ENCODE measurements at places on chromosomes 12 and 14.

- peak; percentile 33 for DNase-seq
These were observed 1352.9 kb downstream of the TMEM121 start for GRCh38 chr14:106879241-106879640.

DNA sequence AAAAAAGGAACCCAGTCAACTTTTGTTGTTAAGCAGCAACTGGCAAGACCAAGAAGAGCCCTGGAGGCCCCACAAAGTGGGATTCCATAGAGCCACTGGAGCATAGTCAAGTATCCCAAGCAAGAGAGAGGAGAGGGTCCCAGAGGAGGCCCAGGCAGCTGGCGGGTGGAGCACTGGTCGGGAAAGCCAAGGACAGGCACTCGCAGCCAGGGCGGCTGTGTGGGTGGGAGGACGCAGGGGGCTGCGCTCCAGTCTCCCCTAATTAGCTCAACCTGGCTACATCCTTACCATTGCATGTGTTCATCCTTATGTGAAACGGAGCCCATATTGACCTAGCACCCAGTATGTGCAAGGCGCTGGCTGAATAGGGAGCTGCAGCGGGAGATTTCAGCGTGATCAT is 18.3 kb upstream of the ZFP36L1 start:
- no peak for DNase-seq

GRCh38 chr14:92014040-92014439 is 25.8 kb downstream of the TRIP11 start:
- no peak for DNase-seq

DNA sequence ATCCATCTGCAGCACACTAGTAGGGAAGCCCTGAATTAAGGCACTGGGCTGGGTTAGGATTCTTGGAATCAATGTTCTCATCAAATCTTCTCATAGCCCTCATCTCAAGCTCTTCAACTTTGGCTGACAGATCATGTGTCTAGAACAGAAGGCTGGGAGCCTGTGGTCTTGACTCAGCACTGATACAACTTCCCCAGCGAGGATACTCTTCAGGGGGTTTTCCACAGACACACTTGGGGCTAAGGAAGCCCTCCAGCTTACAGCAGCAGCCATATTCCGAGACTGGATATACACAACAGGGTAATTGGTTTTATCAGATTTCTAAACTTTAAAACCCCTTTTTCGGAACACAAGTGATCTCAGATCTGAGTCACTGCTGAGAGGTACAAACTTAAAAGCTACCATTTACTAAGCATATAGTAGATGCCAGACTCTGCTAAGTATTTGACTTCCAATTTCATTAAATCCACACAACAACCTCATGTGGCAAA is 3.5 kb downstream of the FMNL3 start:
- peak; percentile 26 for DNase-seq

DNA sequence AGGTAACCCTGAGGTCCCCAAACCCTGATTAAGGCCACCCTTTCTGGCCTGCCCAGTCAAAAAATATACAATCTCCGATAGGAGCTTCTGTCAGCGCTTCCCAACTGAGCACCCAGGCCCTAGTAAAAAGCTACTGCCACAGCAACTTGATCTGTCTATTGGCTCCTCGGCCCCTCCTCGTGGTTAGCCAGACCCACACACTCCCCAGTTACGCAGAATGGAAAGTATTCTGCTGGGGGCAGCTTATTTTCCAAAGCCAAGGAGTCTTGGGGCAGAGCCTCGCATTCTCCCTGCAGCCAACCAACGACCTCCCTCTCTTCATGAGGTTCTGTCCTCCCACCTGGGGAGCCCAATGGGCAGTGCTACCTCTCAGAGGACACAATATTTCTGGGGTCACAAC is 32.1 kb downstream of the FMNL3 start:
- DNase-seq, result no peak

DNA sequence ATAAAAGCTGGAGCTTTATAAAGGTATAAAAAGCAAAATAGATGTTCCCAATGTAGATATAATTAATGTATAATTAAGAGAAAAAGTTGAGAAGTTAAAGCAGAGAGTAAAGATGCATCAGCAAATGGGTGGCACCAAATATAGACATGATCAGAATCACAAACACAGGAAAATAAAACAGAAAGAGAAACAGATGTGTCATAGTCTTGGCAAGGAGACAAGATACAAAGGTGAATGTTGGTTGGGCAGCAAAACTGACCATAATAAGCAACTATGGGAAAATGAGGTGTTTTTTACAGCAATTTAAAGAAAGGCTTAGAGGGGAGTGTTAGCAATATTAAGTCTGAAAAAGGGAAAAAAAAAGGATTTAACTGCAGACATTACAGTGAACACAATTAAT is 135.4 kb upstream of the CLEC14A start:
- DNase-seq, result no peak

GRCh38 chr12:56758728-56759262 is 4.3 kb upstream of the HSD17B6 start:
- no peak for DNase-seq

DNA sequence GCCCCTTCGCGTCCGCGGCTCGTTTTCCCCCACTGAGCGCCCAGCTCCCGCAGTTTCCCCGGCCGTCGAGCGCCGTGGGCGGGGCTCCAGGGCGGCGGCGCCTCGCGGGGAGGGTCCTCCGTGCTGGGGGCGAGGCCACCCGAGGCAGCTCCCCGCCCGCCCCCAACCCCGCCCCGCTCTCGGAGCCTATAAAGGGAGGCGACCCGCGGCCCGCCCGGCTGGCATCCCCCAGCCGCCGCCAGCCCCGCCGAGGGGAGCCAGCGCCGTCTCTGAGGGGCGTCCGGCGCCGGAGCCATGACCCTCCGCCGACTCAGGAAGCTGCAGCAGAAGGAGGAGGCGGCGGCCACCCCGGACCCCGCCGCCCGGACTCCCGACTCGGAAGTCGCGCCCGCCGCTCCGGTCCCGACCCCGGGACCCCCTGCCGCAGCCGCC is at the start of gene TAMALIN:
TSS of gene TAMALIN (plus strand) at position 221 of the 432 bp plus-strand sequence. CDS start at position 295, 74 bp downstream.
- DNase-seq, result peak; percentile 82

GRCh38 chr12:127771546-127771945 is 495.4 kb upstream of the TMEM132C start:
- DNase-seq, result no peak

GRCh38 chr12:92425165-92425564 is 277.6 kb upstream of the PLEKHG7 start:
- DNase-seq, result no peak

- no peak for DNase-seq
These were observed 205.3 kb upstream of the SFSWAP start for GRCh38 chr12:131505561-131505960.

- DNase-seq, result no peak
These were observed 23.4 kb upstream of the BEGAIN start for GRCh38 chr14:100610511-100611217.

GRCh38 chr12:47236109-47236714 is 156.5 kb upstream of the AMIGO2 start:
- DNase-seq, result no peak

DNA sequence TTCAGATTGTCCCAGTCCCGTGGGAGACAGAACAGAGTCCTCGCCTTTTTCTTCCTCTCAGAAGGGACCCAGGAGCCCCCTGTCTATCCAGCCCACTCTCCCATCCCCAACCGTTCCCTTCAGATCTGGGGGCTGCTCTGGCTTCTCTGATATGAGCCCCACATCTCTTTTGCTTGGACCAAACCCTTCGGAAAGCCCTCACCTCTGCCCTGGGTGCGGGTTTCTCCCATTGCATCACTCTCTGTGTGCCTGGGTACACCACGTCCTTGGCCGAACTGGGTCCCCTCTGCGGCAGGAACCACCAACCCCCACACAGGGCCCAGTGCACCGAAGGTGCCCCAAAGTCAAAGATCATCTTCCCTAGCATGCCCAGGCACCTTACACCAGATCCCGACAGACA is 87.8 kb downstream of the DICER1 start:
- no peak for DNase-seq

DNA sequence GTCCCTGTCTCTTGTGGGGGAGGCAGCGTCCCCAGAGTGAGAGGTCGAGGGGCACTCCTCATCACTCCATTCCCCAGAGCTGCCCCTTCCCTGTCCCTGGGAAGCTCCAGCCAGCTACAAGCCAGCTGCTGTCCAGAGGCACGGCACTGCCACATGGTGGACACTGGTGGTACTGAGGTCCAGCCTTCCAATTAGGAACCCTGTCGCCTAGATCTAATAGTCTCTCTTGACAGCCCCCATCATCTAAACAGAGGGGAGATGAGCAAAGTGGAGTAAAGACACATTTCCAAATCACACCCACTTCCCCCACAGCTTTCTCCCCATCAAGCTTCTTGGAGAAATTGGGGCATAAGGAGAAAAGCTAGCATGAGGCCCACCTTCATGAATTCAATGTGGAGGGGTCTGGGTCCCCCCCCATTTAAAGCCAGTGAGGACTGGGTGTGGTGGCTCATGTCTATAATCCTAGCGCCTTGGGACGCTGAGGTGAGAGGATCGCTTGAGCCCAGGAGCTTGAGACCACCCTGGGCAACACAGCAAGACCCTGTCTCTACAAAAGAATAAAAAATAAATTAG is 2.1 kb upstream of the INHBE start:
- no peak for DNase-seq

DNA sequence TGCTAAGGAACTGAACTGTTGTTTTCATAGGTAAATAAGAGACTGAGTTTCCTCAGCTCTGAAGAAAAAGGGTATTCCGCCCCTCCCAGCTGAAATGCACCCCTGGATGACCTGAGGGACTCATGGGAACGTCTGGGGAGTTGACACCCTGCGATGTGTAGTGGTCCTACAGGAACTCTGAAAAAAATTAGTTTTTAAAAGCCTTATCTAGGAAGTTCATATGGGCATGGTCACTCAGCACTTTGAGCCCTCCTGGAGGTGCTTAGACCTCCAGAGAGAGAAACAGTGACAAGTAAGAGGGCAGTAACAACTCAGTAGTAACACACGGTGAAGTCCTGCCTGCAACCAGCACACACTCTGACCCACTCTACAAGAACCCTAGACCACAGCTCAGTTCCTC is 91.2 kb upstream of the CNOT2 start:
- no peak for DNase-seq

GRCh38 chr12:28331130-28331529 is 140.9 kb downstream of the CCDC91 start:
- no peak for DNase-seq

DNA sequence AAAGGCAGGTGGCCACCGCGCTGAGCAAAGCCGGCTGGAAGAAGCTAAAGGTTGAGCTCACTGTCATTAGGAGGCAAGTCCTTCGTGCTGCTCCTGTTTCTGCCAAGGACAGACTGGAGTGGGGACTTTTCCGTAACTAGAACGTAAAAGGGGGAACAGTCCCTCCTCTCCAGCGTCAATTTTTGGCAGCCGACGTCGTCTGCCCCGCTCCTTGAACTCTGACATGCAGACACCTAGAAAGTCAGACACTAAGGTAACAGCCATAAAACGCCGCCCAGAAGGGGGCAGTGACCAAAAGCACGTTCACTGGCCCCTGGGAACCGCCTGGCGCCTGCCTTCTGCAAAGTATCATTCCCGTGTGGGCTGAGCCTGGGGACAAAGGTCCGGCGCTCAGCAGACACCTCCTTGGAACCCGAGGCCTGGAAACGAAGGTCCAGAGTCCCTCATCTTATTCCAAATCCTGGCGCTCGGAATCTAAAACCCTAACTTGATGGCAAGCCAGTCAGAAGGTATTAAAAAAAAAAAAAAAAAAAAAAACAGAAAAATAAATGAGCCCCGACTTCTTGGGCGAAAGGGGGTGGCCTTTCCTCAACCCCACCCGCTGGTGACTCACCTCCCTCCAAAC is 1.1 kb upstream of the LRP1 start:
- no peak for DNase-seq

GRCh38 chr12:111448846-111449790 is 43.4 kb downstream of the SH2B3 start:
- DNase-seq, result no peak

GRCh38 chr12:3128498-3129293 is 51.5 kb downstream of the TSPAN9 start:
- DNase-seq, result no peak

DNA sequence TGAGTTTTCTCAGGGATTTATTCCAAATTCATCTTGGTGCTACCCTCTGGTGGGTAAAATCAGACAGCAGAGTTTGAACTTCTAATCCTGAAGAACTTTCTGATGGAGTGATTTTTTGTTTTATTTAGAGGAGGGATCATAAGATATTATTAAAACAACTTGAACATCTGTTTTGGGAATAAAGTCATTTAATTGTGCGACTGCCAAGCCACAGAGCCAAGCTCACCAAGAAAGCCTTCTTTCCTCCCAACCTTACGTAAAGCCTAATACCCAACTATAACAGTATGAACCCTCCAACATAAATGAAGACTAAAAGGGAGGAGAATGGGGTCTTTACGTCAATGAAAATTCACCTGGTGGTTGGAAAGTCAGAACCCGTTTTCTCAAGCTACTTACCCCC is 205.5 kb upstream of the IGF1 start:
- no peak for DNase-seq

- DNase-seq, result no peak
These were observed 17.2 kb downstream of the DERA start for GRCh38 chr12:15928346-15928745.

DNA sequence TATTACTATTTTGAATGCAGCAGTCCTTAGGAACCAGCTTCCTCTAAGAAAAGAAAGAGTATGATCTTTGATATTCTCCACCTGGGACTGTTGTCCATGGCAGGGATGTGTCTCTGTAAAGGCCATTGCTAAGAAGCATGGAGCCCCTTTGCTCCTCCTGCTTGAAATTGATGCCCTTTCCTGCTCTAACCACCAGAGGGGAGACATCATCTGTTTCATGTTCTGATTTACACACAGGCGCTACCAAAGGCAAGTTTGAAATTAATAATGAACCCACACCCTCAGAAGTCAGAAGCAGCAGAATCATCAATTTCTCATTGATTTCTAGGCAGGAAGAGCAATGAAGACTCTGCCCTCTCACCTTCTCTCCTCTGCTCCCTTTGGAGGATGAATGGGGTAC is 253.8 kb downstream of the RMST start:
- DNase-seq, result no peak

DNA sequence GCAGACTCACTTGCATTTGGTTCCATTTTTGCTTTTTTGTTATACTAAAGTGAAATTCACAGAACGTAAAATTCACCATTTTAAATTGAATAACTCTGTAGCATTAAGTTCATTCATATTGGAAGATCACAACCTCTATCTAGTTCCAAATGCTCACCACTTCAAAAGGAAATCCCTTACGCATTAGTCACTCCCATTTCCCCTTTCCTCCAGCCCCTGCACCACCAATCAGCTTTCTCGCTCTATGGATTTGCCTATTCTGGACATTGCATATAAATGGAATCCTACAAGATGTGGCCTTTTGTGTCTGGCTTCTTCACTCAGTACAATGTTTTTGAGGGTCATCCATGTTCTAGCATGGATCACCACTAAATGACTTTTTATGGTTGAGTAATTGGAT is 294.5 kb downstream of the KSR2 start:
- DNase-seq, result no peak

Data from T-helper 2 cell (primary cell).